Right atrium auricular region (tissue), 2 donors: ENCODE measurements at places on chromosomes 5 and 9.
A peak's percentile ranks its signal among the peaks of the same experiment; 100 is the strongest.

DNA sequence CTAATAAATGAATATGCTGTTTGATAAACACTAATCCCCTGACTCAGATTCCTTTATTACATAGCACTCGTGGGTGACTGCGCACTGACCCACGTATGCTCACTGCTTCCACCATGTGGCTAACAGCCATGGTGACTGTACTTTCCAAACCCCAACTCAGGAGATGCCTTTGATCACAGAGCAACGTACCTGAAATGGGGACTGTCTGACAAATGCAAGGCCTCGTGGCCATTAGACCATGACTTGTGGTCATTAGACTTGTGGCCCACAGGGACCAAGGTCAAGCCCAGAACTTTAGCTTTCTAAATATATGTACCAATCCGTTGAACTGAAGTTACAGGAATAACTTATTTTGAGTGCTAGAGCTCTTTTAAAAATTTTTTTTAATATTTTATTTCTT, 46.6 kb downstream of the CYFIP2 start:
- DNase-seq, result no peak

DNA sequence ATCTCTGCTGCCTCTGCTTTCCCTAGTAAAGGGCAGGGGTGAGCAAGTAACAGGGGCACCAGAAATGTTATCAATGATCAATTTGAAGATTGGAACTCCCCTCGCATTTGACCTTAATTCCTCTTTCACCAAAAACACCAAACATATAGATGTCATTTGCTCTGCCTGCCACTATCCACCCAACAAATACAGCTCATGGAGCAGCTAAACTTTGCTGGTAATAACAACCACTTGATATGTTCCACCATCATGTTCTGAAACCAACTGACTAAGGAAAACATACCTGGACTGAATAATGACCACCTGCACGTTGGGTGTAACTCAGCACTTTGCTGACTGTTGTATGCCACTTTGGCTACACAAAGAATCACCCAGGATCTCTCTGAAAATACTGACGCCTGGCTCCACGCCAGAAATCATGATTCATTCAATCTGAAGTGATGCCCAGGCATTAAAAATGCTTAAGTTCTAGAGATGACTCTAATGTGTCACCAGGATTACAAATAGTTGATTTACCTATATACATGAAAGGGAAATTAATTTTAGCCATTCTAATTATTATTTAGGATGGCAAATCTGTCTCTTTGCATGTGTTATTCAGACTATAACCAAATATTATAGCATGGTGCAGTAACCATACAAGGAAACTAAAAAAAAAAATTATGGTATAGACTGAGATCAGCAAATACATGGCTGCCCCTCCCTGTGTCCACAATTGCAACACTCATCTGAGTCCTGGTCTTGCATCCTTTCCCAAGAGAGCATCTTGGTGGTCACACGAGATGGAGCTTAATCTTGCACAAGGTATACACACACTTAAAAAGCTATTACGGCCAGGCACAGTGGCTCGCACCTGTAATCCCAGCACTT, 43.1 kb upstream of the TTC39B start:
- DNase-seq, result no peak

- DNase-seq, result no peak
Measured at GRCh38 chr9:135035781-135036760, 51.4 kb upstream of the OLFM1 start.

GRCh38 chr9:137041124-137041523, 4.9 kb downstream of the NPDC1 start:
- no peak for DNase-seq

- DNase-seq, result no peak
Measured at GRCh38 chr9:97387936-97388684, 23.8 kb upstream of the TDRD7 start.

DNA sequence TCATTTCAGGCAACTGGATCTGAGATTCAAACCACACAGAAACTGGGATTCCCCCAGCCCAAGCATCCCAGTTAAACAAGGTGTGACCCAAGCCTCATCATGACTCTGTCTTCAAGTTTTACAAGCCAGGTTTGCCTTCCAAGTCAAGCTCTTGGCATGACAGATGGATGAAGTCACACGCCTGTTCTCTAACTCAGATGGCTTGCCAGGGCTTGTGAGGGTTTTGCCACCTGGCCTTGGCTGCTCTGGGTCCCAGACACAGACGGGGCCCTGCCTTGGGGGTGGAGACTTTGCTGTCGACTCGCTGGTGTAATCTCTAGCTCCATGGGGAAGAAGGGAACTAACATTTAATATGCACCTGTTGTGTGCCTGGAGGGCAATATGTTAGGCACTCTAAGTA, 95.8 kb upstream of the RARS1 start:
- no peak for DNase-seq

GRCh38 chr5:117118499-117118898, 543.9 kb upstream of the SEMA6A start:
- no peak for DNase-seq

- no peak for DNase-seq
Measured at GRCh38 chr5:115507681-115508080, 36.9 kb downstream of the FEM1C start.

- no peak for DNase-seq
Measured at GRCh38 chr9:14247577-14247976, 66.4 kb downstream of the NFIB start.

GRCh38 chr9:99953861-99954507, 47.5 kb downstream of the STX17 start:
- DNase-seq, result no peak

- no peak for DNase-seq
Measured at GRCh38 chr5:159240301-159240870, 22.7 kb upstream of the UBLCP1 start.

DNA sequence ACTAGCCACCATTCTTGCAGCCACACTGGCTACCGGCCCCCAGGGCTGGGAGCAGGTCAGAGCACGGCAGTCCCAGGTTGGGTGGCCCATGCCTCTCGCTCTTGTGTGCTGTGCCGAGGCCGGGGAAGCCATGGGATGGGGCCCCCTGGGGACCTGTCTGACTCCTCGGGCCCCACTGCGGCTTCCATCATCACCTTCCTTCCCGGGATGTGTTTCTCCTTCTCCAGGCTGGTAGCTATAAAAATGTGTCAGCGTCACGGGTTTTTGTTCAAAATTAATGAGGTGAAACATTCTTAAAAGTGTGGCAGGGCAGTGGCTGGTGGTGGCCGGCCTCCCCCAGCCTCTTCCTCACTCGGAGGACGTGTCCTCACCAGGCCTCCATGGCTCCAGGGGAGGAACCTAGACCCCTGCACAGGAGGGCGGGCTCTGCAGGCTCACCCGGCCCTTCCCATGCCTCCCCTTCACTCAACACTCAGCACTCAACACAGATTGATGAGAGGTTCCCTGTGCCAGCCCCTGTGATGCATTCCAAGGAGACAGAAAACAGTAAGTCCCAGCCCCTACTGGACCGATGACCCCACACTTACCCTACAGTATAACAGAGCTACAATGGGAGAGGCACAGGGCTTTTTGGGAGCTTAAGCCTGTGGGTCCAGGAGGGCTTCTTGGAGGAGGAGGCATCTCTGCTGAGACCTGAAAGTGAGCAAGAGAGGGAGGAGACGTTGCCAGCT, 43.2 kb downstream of the PTGES start:
- no peak for DNase-seq

DNA sequence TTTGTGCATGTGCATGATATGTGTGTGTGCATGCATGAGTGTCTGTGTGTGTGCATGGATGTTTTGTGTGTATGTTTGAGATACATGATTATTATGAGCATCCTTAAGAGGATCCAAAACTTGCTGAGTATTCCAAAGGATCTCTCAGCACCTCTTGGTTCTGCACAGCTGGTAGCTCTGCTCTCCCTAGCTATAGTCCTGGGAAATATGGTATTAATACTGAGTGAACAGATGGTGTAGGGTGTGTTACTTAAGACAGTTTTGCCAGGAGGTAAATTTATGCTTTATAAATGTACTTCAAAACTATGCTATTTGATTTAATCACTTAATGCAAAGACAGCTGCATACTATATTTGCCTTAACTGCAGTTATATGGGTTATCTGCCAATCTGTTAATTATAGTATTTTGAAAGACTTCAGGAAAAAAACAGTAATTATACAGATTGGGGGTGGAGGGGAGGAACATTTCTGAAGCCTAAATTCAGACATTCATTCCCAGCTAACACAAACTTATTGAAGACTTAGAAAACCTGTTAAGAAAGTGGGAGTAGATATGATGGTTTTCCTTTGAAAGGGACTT, 215.5 kb downstream of the MPDZ start:
- no peak for DNase-seq

GRCh38 chr5:36877667-36878391, 1.3 kb downstream of the NIPBL start:
- DNase-seq, result no peak

GRCh38 chr9:131731237-131731636, 8.6 kb downstream of the RAPGEF1 start:
- no peak for DNase-seq

DNA sequence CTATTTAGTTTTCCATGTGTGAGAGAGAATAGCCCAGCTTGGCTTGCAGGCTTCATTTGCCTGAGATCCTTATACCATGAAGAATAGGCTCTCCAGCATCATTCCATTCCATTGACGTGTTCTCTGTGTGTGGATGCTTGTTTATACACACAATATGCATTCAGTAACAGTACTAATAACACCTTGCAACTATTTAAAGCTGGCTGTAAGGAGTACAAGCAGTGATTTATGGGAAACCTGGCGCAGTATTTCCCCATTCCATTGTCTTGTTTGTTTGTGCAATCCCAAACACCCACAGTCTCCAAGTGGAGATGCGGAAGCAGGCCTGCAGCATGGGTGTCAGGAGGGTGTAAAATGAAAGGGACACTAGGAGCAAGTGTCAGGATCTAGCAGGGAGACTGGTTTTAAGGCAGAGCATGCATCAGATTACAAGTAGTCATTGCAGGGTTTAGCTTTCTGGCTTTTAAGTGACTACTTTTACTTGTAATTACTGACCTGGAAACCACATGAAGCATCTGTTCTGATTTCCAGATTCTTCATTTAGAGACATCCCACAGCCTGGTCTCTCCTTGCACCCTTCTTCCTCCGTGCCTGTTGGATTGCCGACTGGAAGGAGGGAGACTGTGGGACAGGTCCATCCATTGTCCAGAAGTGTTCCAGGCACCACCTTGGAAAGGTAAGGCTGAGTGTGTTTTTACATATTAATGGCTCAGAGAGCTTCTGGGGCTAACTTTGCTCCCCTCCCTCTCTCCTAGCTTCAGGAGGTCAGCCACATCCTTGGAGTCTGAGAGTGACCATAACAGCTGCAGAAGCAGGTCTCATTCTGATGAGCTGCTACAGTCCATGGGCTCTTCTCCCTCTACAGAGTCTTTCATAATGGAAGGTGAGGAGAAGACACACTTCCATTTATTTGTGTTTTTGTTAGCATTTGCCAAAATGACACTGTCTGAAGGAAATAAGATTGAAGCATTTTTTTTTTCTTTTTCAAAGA, 241.6 kb downstream of the ARHGEF28 start:
- no peak for DNase-seq

- no peak for DNase-seq
Measured at GRCh38 chr9:128087262-128087661, 19.2 kb downstream of the SLC25A25 start.

GRCh38 chr5:135367076-135367475, 32.0 kb downstream of the MACROH2A1 start:
- DNase-seq, result no peak

- peak; percentile 46 for DNase-seq
Measured at GRCh38 chr9:752681-753200, 88.8 kb upstream of the DMRT1 start.

GRCh38 chr9:93815135-93815534, 140.0 kb downstream of the BARX1 start:
- no peak for DNase-seq

- DNase-seq, result no peak
Measured at GRCh38 chr9:127937056-127937387, 632 bp downstream of the DPM2 start.

DNA sequence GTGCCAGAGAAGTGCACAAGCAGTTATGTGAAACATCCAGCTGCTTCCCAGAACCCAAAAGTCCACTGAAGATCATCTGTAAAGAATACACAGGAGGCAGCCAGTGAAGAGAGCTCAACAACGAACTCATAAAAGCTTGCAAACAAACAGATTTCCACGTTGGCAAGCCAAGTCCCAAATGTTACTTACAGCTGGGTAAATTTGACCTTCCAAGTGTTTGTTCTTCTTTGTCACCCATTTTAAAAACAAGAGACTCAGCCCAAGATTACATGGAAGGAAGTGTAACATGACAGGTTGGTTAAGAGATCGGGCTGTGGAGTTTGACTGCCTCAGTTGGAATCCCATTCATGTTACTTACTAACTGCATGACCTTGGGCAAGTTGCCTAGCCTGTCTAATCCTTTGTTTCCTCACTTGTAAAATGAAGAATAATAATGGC, 174.9 kb upstream of the PAPPA start:
- no peak for DNase-seq

GRCh38 chr9:123394291-123395235, 38.6 kb downstream of the CRB2 start:
- no peak for DNase-seq

- peak; percentile 26 for DNase-seq
Measured at GRCh38 chr5:3373391-3373790, 222.2 kb upstream of the IRX1 start.

DNA sequence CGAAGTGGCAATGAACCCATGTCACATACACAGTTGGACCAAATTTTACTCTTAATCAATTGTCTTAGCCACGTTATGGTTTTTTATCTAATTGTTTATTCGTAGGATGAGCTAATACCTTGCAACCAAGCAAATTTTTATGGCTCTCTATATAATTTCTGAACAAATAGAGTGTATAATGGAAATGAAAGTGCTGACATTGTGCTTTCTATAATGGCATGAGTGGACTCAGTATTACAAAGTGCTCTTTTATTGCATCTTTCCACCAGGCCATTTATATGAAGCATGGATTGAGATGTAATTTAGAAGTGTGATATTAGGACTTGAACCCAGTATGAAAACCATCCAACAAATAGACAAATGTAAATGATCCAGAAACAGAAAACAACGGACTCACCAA, 1096.0 kb downstream of the DTWD2 start:
- no peak for DNase-seq

DNA sequence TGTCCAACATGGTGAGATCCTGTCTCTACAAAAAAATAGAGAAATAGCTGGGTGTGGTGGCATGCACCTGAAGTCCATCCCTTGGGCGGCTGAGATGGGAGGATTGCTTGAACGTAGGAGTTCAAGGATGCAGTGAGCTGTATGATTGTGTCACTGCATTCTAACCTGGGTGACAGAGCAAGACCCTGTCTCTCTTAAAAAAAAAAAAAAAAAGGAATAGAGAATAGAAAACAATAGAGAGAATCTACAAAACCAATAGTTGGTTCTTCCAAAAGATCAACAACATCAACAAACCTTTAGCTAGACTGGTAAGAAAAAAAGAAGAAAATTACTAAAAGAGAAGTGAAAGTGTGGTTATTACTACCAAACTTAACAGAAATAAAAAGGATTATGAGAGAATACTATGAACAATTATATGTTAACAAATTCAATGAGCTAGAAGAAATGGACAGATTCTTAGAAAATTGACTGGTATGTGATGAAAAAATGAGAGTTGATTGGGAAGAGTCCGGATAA, 8.1 kb upstream of the SLC38A9 start:
- no peak for DNase-seq

- no peak for DNase-seq
Measured at GRCh38 chr5:90131383-90132133, 278.0 kb downstream of the CETN3 start.
